Breast epithelium (tissue), 4 donors: ENCODE measurements at places on chromosomes 5 and 9. TPM values are rescaled to one million over a fixed set of nuclear protein-coding genes. Genes with fewer than 3 reads are reported as not detected.

- no peak overlapping the region for H3K4me3 ChIP-seq
- peaks cover 4% of the 10 kb centered on the region for H3K36me3 ChIP-seq
- H3K27me3 ChIP-seq = no peaks in the 10 kb centered on the region
These were observed 52.3 kb upstream of the RARS1 start for GRCh38 chr5:168434001-168434400.

KIF24 gene
- 1.3 TPM for total RNA-seq

PDE6A gene
- total RNA-seq = 0.15 TPM

DNA sequence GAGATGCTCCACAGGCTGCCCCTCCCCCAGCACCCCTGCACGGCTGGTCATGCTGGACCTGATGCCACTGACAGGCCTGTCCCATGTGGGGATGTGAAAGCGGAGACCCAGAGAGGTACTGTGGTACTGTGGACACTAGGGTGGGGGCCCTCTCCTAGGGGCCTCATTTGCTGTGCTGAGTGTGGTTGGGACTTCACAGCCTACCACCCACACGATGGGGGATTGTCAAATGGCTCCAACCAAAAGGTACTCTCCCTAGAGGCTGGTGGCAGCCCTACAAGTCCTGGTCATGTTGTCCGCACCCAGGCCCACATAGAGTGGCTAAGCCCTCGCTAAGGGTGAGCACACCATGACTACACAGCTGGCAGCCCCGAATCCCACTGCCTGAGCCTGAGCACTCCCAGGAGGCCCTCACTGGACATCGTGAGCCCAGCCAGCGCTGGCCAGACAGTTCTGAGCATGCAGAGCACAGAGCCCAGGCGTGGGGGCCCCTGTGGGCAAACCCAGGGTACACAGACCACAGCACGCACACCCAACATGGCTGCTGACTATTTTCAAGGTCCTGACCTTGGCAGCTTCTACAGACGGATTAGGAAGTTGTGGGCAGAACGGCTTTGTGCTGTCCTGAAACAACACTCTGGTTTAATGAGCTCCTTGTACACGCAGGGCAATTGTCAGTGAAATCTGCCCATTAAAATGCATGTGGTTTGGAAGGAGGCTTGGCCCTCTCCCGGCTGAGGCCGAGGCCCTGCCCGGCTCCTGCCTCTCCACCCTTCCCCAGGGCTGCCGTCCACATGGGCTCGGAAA, 214.1 kb downstream of the HSPA4 start:
- no peaks in the 10 kb centered on the region for H3K4me1 ChIP-seq
- H3K27me3 ChIP-seq = no peaks in the 10 kb centered on the region
- no peak overlapping the region for H3K4me3 ChIP-seq
- no peaks in the 10 kb centered on the region for H3K36me3 ChIP-seq

NR4A3 gene
- 4.9 TPM for total RNA-seq

- no peak for DNase-seq
- no peaks in the 10 kb centered on the region for H3K36me3 ChIP-seq
- H3K4me1 ChIP-seq = no peaks in the 10 kb centered on the region
- no peak overlapping the region for H3K27ac ChIP-seq
- no peak overlapping the region for H3K4me3 ChIP-seq
These were observed 287.0 kb upstream of the ARRDC3 start for GRCh38 chr5:91670122-91670521.

SLC6A18 gene
- total RNA-seq = not detected

DNA sequence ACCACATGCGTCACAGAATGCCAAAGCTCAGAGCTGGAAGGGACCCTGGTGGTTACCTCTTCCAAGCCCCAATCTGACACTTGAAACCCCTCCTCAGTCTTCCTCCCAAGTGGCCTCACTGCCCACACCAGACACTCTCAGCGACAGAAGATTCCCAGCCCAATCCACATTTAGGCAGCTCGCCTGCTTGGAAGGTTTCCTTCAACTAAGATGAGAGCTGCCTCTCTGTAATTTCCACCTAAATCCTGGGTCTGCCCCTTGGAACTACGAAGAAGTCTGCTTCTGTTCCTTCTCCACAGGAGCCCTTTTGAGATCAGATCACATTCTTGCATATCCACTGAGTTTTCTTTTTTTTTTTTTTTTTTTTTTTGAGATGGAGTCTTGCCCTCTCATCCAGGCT, 83.7 kb downstream of the PAX5 start:
- no peaks in the 10 kb centered on the region for H3K4me1 ChIP-seq
- DNase-seq = no peak
- H3K36me3 ChIP-seq = no peaks in the 10 kb centered on the region
- no peak overlapping the region for H3K27ac ChIP-seq
- H3K27me3 ChIP-seq = peaks cover 13% of the 10 kb centered on the region

DNA sequence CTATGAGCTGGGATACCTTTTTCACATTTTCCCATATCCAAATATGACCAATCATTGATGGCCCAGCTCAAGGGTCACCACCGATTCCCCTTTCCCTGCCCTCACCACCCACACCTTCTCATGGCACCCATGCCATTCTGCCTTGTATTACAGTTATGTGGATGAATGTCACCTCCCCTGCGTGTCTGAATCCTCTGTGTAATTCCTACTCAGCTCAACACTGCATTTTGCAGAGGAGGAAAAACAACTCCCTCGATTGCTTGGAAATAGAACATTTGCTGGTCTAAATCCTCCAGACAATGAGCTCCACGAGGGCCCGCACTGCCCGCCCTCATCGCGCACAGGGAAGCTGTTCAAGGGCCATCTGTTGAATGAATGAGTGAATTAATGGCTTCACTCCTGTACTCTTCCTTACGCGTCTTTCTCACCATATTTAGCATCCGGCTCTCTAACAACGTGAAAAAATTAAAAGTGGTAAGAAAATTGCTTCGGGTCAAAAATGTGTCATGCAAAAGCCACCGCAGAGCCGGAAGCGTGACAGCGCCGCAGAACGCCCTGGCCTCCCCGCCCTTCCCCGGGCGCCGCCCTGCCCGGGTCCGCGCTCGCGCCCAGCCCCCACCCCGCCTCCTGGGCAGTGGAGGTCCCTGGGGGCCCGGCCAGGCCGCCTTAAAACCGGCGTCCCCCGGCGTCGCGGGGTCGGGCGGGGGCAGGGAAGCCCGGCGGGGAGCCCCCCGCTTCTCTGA, 704 bp downstream of the SUSD1 start:
- H3K4me1 ChIP-seq = peaks cover 3% of the 10 kb centered on the region
- H3K4me3 ChIP-seq = peak overlapping the region; percentile 58
- no peaks in the 10 kb centered on the region for H3K36me3 ChIP-seq
- H3K27me3 ChIP-seq = no peaks in the 10 kb centered on the region
- no peak for DNase-seq
- peak overlapping the region; percentile 85 for H3K27ac ChIP-seq

WDR41 gene
- 75.2 TPM for total RNA-seq

OBP2B gene
- total RNA-seq = 0.88 TPM

GRCh38 chr5:83518319-83519061, 46.9 kb downstream of the VCAN start:
- H3K27me3 ChIP-seq = no peaks in the 10 kb centered on the region
- H3K36me3 ChIP-seq = no peaks in the 10 kb centered on the region
- H3K4me1 ChIP-seq = no peaks in the 10 kb centered on the region
- DNase-seq = no peak
- H3K4me3 ChIP-seq = no peak overlapping the region

- no peaks in the 10 kb centered on the region for H3K36me3 ChIP-seq
- H3K27me3 ChIP-seq = no peaks in the 10 kb centered on the region
- no peak for DNase-seq
- no peak overlapping the region for H3K27ac ChIP-seq
- H3K4me3 ChIP-seq = no peak overlapping the region
- H3K4me1 ChIP-seq = no peaks in the 10 kb centered on the region
These were observed 125.1 kb upstream of the CLINT1 start for GRCh38 chr5:157983906-157984551.

DNA sequence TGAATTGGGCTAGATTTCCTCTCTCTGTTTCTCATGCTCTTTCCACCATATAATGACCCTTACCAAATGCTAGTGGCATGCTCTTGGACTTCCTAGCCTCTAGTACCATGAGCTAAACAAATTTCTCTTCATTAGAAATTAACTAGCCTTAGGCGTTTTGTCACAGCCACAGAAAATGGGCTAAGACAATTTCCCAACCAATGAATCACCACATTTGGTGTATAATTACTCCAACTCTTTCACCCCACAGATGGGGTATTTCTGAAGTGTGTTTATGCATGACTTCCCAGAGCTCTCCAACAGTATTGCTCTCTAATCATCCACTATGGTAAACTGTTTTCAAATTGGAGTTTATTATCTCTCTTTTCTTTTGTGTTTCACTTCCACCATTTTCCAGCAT, 1041.1 kb upstream of the COX7C start:
- H3K4me1 ChIP-seq = no peaks in the 10 kb centered on the region
- no peaks in the 10 kb centered on the region for H3K27me3 ChIP-seq
- H3K36me3 ChIP-seq = no peaks in the 10 kb centered on the region
- H3K27ac ChIP-seq = no peak overlapping the region

DNA sequence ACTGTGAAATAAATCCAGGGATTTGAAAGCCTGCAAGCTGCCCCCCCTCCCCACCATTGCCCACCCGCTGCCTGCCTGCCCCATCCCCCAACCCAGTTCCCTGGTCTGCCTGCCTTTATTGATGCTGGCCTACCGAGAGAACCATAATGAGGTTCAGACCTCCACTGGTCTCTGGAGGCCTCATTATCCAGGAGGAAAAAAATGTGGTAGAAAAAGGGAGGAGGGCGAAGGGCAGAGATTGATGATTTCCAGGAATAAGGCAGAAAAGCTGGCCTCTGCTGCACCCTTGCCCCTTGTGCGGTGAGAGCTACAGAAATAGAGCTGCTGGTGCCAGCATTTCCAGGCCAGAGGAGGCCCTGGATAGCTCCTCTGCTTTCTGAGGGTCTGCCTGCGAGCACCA, 216.1 kb downstream of the PAPPA start:
- no peaks in the 10 kb centered on the region for H3K36me3 ChIP-seq
- DNase-seq = no peak
- H3K4me1 ChIP-seq = no peaks in the 10 kb centered on the region
- no peak overlapping the region for H3K27ac ChIP-seq
- H3K4me3 ChIP-seq = no peak overlapping the region
- H3K27me3 ChIP-seq = no peaks in the 10 kb centered on the region

PAEP gene
- total RNA-seq = not detected

DNA sequence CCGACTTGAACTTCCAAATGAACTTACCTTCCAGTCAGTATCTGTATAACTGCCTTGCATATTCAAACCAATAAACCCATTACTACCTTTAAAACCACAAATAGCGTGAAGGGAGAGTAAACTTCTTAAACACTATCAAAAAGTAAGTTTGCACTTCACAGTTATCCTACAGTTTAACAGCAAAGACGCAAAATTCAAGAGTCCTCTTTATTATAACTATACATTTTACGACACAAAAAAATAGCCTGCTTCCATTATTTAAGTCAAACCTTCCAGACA, 1.8 kb downstream of the PTBP3 start:
- no peaks in the 10 kb centered on the region for H3K36me3 ChIP-seq
- H3K4me1 ChIP-seq = no peaks in the 10 kb centered on the region
- no peaks in the 10 kb centered on the region for H3K27me3 ChIP-seq
- H3K4me3 ChIP-seq = peak overlapping the region; percentile 99
- peak overlapping the region; percentile 60 for H3K27ac ChIP-seq

GRCh38 chr5:178774866-178775539, 44.5 kb upstream of the ZNF354A start:
- H3K27me3 ChIP-seq = no peaks in the 10 kb centered on the region
- DNase-seq = no peak
- H3K27ac ChIP-seq = no peak overlapping the region

GRCh38 chr5:95241-95980, 3.4 kb downstream of the PLEKHG4B start:
- peaks cover 8% of the 10 kb centered on the region for H3K27me3 ChIP-seq
- DNase-seq = no peak
- no peaks in the 10 kb centered on the region for H3K36me3 ChIP-seq
- H3K27ac ChIP-seq = no peak overlapping the region
- H3K4me1 ChIP-seq = no peaks in the 10 kb centered on the region

KIF4B gene
- total RNA-seq = not detected

- no peak for DNase-seq
- H3K4me1 ChIP-seq = no peaks in the 10 kb centered on the region
- no peaks in the 10 kb centered on the region for H3K36me3 ChIP-seq
- no peak overlapping the region for H3K27ac ChIP-seq
- H3K27me3 ChIP-seq = no peaks in the 10 kb centered on the region
- H3K4me3 ChIP-seq = peak overlapping the region; percentile 16
These were observed 131.0 kb downstream of the ADAMTS16 start for GRCh38 chr5:5270958-5271785.

DNA sequence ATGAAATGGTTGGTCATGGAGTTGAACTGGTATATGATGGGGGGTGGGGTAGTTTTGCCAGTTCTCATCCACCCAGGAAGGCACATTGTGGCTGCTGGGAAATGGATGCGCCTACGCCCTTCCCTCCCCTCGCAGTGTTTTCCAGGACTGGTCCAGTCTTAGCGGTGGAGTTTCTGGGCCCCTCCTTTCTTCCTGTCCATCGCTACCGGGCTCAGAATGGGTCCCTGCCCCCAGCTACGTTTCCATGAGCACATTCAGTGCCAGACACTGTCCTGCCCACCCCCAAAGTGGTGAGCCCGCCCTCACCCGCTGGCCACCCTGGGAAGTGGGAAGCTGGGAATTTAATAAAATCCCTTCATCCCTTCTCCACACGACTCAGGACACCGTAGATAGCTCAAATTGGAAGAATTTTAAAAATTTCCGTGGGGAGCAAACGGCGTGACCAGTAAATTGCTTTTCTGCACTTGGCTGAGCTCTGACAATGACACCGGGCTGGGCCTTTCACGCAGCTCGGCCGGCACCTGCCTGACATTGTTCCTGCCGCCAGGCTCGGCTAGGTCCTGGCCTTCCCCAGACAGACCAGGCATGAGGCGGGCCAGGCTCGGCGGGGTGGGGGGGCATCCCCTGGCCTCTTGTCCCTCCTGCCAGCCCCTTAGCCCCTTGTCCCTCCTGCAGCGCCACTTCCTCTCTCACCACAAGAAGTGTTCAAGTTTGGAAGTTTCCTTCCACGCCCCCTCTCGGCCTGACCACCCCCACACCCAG, 3.6 kb downstream of the FGF18 start:
- no peaks in the 10 kb centered on the region for H3K36me3 ChIP-seq
- H3K4me3 ChIP-seq = no peak overlapping the region
- H3K27me3 ChIP-seq = peaks cover 20% of the 10 kb centered on the region
